Activated CD8-positive, alpha-beta memory T cell treated with anti-CD3 and anti-CD28 coated beads for 1 hour (primary cell): ENCODE measurements at places on chromosomes 12 and 14.

GRCh38 chr12:54660320-54660962, 12.3 kb upstream of the DCD start:
- no peak for DNase-seq

DNA sequence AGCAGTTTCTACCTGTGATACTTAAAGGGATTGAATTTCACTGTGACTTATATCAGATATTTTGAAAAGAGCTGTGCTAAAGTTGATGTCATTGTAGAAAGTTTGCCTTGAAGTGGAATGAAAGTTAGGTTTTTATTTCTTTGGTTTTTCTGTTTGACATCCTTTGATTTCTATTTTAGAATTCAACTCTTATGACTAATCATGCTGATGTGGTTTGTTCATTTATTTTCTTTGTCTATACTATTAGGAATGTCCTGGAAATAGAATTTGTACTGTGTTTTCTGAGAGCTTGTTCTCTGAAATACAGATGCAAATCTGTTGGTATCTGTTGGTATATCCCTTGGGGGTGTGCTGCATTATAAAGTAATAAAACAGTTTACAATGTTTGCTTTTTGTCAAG, 3.3 kb downstream of the CNOT2 start:
- no peak for DNase-seq

- DNase-seq = no peak
These were observed 98.3 kb downstream of the PDZRN4 start for GRCh38 chr12:41286426-41286825.

GRCh38 chr12:92608151-92609091, 94.4 kb upstream of the PLEKHG7 start:
- DNase-seq = no peak

DNA sequence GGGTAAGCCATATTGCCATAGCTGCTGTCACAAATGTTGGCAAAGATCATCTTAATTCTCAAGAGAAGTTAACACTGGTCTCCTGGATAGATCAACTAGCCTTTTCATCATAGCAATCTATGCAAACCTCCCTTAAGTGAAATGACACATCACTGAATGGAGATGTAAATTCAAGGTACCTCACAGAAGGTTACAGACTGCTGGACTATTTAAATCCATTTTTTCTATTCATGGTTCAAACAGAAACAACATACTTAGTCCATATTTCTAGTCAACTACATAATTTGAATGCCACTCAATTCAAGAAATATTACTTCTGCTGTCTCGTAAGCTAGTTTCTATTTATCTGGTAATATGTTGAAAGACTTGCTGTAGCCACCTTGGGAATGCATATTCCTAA, 748.3 kb downstream of the C12orf50 start:
- DNase-seq = no peak

- DNase-seq = no peak
These were observed 261.7 kb downstream of the LRFN5 start for GRCh38 chr14:41868396-41868795.

DNA sequence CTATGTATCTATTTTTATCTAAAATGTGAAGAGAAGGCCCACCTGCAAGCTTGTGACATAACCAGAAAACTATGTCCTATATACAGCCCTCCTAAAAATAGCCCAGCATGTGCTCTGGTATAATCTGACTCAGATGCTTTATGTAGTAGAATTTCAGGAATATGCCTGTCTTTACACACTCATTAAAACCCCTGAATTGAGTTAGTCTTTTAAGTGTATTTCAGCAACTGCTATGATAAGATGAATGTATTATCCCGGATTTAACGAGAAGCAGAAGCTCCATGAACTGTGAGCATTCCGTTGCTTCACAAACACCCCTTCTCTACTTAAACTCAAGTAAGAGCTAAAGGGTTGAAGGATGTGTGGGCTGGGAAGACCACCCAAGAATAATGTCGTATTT, 89.9 kb upstream of the PRICKLE1 start:
- no peak for DNase-seq

DNA sequence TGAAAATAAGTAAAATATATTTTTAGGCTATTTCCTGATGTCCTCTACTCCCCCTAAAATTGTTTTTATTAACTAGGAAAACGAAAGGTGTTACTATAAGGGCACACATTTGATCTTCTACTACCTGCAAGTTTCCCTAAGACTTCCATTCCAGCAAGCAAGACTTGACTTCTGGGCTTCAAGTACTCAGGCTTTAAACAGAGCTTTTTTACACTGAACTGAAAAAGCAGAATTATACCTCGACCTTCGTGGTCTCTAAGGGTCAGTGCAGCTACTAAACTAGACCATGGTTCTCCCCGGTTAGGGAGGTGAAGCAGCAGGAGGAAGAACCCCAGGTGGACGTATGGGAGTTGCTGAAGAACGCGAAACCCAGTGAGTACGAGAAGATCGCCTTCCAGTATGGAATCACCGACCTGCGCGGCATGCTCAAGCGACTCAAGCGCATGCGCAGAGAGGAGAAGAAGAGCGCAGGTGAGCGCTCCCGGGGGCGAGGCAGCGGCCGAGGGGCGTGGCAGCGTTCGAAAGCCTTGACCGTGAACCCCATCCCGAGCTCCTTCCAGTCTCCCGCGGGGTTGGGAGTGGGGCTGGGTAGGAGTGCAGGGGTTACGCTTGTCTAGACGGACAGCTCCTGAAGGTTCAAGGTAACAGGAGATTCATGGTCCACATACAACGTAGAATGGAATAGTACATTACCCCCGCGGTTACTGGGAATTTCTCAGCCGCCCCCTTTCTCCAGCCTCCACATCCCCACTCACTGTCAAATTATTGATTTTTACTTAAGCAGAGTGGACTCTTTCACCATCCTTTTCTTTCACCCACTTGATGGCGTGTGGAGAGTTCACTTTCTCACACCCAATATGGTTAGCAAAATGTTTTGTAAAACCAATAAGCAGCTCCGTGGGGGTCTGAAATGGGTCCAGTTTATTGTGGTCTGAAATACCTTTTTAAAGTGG, 47.6 kb downstream of the MYBPC1 start:
- no peak for DNase-seq

DNA sequence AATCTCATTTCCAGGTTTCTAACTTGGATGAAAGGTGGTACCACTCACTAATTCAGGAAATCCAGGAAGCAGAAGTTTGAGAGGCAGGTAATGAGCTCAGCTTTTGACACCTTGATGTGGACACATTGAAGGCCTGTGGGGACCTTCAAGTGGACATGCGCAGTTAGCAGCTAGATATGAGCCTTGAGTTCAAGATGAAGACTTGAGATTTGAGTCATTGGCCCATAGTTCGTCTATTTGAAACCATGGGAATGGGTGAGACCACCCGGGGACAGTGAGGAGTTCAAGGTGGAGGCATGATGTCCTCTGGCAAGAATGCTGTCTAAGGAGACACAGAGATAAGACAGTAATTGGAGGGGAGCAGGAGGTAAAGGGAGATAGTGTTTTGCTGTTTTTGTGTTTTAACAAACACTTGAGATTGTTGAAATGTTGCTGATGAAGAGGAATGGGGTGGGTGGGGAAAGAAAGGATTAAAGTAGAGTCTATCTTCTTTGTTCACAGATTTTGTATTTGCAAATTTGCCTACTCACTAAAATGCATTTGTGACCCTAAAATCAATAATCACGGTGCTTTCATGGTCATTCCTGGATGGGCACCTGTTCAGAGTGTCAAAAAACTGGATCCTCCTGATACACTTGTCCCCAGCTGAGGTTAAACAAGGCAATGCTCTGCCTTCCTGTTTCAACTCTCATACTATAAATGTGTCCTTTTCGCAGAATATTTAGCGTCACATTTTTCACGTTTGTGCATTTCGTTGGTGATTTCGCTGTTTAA, 69.5 kb upstream of the PLXNC1 start:
- no peak for DNase-seq

DNA sequence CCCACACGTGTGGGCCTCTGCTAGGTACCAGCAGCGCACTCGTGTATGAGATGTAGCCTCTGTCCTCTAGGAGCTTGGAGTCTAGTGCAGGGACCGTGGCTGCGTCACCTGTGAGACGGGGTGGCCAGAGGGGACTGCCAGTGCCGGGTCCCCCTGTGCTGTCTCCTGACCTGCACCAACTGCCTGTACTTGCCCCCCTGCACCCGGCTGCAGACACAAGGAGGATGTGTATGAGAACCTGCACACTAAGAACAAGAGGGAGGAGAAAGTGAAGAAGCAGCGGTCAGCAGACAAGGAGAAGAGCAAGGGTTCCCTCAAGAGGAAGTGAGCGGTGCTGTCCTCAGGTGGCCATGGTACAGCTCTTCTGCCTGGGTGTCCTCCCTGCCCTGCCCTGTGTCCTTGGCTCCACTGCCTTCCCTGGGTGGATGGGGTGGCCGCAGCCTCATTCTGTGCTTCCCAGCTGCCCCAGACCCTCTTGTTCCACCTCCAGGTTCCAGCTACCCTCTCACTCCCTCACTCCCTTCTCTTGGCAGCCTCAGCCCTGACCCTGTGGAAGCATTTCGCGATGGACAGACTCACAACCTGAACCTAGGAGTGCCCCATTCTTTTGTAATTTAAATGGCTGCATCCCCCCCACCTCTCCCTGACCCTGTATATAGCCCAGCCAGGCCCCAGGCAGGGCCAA, 9.6 kb downstream of the PTPN6 start:
- DNase-seq = no peak

GRCh38 chr14:101132051-101132571, 228.6 kb upstream of the RTL1 start:
- DNase-seq = no peak

DNA sequence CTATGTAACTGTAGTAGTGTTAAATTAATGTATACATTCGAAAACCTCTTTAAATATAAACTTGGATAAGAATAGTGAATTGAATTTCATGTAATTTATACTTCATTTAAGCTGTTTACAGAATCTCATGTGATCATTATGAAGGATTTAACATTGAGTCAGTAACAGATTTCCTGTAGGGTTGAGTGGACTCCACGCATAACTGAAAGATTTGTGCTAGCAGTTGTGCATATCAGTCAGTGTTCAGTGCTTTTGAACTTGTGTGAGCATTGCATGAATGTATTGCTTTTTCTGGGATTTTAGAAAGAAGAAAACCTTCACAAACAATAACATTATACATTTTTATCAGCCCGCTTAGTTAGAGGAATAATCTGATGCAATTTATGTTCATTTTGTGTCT, 1435.3 kb downstream of the LRFN5 start:
- DNase-seq = no peak

- DNase-seq = no peak
These were observed 59.4 kb upstream of the FOXN3 start for GRCh38 chr14:89476354-89476896.

- no peak for DNase-seq
These were observed 75.8 kb downstream of the FRMD6 start for GRCh38 chr14:51727526-51727925.

- peak; percentile 41 for DNase-seq
These were observed 226.1 kb downstream of the CHST11 start for GRCh38 chr12:104682790-104683279.

GRCh38 chr12:96434107-96434506, 33.9 kb upstream of the CDK17 start:
- DNase-seq = peak; percentile 42

GRCh38 chr14:55138091-55138490, 9.0 kb downstream of the LGALS3 start:
- DNase-seq = no peak

GRCh38 chr12:27946421-27946820, 26.1 kb downstream of the PTHLH start:
- DNase-seq = no peak

DNA sequence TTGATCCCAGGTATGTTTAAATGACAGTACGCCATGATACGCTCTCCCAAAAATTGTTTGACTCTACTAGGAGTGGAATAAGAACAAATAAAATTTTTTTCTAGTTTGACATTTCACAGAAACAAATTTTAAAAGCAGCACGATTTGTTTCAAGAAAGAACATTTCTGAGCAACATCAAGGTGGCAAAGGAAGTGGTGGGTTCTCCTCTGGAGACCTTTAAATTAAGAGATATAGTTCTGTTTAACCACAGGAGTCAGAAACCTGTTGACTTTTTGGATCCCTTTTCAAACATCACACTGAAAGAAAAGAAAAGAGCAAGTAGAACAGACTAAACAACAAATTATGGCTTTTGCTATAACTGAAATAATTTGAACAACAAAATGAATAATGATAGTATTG, 2.5 kb upstream of the SLC6A13 start:
- DNase-seq = no peak

- no peak for DNase-seq
These were observed 5.9 kb downstream of the RESF1 start for GRCh38 chr12:31965090-31965489.

DNA sequence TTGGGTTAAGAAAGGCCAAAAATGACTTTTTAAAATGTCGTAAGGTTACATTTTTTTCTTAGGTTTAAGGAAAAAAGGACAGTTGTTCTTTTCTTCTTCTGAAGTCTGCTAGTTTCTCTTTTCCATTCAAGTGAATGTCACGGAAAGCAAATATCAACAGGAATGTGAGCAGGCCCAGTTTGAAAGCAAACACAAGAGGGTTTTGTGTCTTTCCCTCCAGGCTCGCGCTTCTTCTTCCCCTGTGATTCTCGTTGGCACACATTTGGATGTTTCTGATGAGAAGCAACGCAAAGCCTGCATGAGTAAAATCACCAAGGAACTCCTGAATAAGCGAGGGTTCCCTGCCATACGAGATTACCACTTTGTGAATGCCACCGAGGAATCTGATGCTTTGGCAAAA, 85.4 kb downstream of the LRRK2 start:
- no peak for DNase-seq

DNA sequence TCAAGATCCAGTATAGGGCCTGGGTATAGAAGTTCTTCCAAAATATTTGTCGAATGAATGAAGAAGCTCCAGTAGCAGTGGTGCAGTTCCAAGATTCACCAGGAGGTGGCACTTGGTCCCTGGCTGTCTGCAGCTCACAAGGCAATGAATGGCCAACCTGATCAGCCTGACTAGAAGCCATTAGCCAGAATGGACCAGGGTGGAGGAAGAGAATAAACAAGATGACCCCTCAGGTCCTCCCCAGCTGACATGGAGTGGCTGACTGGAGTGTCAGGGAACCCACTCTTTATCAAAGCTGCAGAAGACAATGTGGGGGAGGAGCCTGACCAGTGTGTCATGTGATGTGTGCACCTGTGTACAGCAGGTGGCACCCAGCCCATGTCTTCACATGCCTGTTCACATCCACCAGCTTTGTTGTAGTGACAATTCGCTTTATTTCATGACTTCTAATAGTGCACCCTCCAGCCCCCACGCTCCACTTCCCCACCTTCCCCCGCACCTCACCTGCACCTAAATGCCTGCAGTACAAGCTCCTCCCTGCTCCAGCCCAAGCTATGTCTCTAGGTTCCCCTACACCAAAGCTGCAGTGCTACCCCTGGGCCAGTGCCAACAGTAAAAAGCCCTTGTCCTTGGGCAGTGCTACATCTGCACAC, 3.0 kb downstream of the LTBP2 start:
- peak; percentile 75 for DNase-seq

GRCh38 chr14:49056021-49056420, 530.2 kb downstream of the RPS29 start:
- DNase-seq = no peak

- DNase-seq = no peak
These were observed 48.4 kb downstream of the GALNT9 start for GRCh38 chr12:132281038-132281437.

GRCh38 chr12:103827911-103828391, 13.1 kb downstream of the NT5DC3 start:
- DNase-seq = no peak

GRCh38 chr12:19491863-19492262, 52.6 kb downstream of the AEBP2 start:
- DNase-seq = no peak

- no peak for DNase-seq
These were observed 139.3 kb downstream of the GLT1D1 start for GRCh38 chr12:128992550-128992949.
